ENCODE measurements at places on chromosomes 1 and 21.

DNA sequence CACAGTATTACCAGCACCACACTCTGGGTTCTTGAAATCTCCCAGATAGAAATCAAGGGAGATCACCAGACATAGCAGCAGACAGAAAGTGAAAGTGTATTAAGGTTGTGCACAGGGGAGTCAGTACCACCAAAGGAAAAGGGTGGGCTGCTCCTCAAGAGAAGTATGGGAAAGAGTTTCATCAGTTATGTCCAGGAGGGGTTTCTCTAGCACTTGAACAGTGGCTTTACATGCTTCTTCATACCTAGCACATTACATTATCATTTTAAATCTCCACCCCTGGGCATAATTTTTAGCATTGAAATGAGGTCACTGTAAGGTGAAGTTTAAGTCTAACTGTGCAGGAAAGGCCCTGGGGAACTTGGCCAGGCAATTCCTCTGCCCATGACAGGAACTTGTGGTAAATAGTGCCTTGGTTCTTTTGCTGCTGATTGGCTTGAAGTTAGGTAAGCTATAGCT is 601.0 kb downstream of the NUF2 start:
- DNase-seq = no peak

DNA sequence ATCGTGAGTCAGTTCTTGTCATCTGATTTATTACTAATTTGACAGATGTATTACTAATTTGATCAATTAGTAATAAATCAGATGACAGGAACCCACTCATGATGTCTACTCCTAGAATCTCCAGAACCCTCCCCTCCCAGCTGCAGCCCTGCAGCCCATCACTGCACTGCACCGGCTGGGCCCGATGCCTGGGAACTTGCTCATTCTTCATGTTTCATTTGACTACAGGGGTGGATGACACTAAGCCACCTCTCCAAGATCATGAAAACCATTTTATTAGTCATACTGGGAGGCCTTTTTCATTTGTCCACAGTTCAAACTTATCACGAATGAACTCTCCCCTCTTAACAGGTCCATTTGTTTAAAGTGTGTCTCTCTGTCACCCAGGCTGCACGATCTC is 41.0 kb downstream of the KCNH1 start:
- no peak for DNase-seq

GRCh38 chr1:98964198-98964597 is 40.5 kb downstream of the PLPPR5 start:
- DNase-seq = no peak

DNA sequence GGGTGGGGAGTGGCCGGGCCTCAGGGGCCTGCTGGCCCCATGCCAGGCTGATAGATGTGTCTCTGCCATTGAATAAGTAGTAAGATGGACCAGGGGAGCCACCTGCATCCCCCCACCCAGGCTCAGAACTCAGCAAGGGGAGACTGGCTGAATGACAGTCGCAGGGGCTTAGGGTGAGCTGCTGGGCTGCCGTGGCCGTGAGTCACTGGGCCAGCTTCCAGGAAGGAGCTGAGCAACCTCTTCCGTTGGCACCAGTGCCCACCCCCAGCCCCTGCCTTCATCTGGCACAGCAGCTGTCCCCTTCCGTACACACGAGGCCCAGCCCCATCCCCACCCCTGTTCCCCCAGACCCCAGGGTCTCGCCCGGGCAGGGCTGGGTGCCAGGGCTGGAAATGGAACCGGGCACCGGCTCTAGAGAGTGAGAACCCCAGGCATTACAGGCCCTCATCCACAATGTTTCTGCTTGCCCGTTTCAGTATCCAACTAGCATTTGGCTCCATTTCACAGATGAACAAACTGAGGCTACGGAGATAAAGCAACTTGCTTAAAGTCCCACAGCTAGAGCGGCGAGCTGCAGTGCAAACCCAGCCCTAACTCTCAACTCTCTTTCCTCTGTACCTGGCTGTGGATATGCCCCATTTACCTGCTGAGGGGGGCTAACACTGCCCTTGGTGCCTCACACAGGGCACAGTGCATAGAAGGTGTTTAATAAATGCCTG is 10.2 kb downstream of the WNT4 start:
- no peak for DNase-seq

Measured in HuH-7 (cell line).